ENCODE measurements at places on chromosomes 5 and 9. TPM values are rescaled to one million over a fixed set of nuclear protein-coding genes. Genes with fewer than 3 reads are reported as not detected.

DNA sequence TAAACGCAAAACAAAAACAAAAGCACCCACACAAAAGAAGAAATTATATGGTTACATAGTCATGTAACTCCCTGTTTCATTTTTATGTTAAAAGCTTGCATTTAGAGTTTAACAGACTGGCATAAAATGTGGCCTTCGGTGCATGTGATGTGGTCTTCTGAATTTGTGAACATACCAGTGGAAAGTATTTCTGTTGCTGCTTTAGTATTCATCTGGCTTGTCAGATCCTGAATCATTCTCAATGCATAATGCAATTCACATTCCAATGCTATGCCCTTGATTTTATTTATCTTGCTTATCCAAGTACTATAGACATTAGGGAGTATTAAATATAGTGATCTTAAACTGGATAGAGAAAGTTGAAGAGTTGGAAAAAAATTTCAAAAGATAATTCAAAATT lies 740.2 kb upstream of the ZNF608 start:
- DNase-seq, result peak; percentile 64

GRCh38 chr9:70517926-70518610 lies 103.6 kb upstream of the KLF9 start:
- no peak for DNase-seq

DNA sequence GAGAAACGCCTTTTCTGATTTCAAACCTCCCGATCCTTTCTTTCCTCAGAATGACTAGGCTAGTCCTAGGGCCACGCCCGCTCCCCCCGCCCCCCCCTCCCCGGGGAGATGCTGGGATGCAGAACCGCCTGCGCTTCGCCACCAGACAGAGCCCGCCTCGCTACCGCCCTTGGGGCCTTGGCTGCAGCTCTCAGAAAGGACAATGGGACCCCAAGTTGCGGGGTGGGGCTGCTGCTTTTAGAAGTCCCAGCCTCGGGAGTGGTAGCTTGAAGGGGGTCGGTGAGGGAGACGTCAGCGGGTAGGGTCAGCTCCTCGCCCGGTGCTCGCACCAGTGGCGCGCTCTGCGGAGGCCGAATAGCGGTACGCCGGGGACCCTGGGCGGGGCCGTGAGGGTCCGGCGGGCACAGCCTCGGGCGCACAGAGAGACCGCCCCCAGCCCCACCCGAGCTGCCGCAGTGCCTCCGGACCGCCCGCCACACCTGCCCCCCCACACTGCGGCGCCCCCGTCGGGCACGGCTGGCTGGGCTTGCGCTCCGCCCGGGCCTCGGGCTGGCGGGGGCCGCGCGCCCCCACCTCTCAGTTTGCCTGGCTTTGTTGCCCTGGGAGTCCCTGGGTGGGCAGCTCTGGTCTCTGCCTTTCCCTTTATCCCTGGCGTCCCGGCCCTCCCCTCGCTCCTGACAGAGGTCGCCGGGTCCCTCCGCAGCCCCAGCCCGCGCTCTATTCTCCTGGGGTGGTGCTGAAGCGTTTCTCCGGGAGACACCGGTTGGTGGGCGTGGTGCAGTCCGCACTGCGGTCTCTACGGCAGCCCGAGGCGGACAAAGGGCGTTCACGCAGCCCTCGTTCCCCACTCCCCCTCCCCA lies 1.2 kb downstream of the MAP1B start:
- peak; percentile 58 for DNase-seq

- DNase-seq, result peak; percentile 15
Measured at GRCh38 chr9:77944556-77945243, 86.9 kb downstream of the GNAQ start.

GRCh38 chr9:7234144-7234543 lies 476.4 kb downstream of the KDM4C start:
- DNase-seq, result no peak

GRCh38 chr9:76023715-76024195 lies 133.3 kb downstream of the PCSK5 start:
- no peak for DNase-seq

- no peak for DNase-seq
Measured at GRCh38 chr5:68074633-68075032, 140.9 kb upstream of the PIK3R1 start.

DNA sequence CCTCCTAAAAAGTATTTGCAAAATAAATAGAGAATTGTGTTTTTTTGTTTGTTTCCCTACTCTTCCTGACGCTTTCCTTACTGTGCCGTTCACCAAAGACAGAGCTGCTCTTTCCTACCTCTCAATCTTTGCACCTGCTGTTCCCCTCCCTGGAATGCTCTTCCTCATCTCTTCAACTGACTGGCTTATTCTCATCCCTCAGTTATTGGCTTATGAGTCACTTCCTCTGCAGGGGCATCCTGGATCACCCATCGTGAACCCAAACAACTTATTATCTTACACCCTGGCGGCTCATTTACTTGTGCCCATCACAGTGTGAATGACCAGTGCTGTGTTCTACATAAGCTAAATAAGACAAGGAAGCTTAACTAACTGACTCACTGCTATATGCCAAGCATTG lies 36.1 kb upstream of the CCNG1 start:
- no peak for DNase-seq

DNA sequence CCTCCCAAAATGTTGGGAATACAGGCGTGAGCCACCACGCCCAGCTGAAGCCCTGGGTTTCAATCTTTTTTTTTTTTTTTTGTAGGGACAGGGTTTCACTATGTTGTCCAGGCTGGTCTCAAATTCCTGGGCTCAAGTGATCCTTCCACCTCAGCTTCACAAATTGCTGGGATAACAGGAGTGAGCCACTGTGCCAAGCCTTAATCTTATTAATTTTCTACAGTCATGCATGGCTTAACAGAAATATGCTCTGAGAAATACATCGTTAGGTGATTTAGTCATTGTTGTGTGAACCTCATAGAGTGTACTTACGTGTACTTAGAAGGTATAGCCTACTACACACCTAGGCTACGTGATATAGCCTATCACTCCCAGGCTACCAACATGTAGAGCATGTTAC lies 31.0 kb downstream of the GLDC start:
- DNase-seq, result no peak

DNA sequence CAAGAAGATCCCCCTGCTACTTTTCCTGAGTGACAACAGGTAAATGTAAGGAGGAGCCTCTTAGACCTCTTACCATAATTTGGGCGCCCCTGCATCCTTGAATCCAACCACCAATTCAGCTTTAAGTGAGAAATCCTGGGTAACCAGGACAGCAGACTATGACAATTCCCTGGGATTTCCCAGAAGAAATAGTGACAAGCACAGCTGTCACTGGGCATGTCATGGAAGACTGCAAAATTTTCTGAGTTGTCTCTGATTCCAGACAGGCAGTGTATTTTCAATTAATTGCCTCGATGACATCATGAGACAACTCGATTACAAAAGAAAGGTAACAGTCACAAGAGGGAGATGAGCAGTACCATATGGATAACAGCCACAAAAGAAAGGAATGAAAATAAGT lies 256.9 kb downstream of the BNC2 start:
- no peak for DNase-seq

DNA sequence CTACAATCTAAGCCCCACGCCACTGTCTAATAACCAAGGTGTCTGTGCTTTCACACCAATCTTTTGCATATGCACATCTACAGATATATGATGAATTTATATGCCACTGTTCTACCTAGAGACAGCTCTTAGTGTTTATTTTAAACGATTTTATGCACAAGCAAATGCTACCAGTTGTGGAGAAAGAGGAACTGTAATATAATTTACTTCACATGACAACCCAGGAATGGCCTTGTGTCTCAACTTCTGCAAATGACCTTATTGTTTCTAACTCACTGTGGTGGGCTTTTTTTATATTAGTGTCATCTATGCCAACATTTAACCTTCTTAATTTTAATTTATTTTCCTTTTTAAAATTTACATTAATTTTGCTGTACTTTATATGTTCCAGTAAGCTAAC lies 531.1 kb upstream of the TLE4 start:
- no peak for DNase-seq

DNA sequence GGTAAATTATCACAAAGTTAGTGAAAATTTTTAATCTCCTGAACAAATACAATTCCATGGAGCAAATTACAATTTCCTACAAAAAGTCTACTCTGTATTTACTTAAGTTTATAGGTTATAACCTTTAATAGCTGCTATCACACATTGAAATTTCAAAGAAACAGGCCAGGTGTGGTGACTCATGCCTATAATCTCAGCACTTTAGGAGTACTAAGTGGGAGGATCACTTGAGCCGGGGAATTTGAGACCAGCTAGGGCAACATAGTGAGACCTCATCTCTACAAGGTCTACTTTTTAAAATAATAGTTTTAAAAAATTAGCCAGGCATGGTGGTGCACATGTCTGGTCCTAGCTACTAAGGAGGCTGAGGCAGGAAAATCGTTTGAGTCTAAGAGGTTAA lies 50.3 kb downstream of the HINT1 start:
- DNase-seq, result no peak

DNA sequence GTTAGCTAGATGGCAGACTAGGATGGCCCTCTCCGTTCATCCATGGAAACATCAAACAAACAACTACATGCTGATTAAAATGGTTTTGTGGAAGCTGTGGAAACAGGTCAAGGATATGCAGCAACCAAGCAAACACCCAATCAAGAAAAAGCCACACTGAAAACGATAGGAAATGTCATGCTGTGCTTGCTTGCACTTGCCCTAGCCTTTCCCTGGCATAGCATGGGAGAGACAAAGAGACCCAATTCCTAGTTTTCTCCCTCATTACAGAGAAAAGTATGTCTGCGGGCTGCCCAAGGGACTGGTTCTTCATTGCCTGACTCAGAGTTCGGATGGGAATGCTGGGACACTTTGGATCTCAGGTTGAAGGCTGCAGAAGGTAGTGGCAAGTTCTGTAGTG lies 98.7 kb downstream of the FANCC start:
- DNase-seq, result no peak

DNA sequence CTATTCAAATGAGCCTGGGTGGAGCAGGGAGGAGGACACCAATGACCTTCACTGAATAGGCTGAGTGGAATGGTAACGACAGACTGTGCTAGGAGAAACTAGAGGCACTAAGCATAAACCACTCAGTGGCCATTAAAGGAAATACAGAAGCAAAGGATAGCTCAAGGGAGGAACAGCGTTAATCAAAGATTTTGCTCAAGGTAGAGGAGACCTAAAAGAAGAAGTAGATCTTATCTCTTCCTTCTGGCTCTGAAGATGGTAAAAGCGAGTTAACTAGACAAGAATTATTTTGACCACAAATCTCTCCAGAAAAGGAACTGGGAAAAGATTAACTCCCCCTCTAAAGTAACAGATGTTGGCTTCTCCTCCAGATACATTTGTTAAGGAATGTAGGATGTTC lies 299.6 kb downstream of the EPB41L4A start:
- no peak for DNase-seq

DNA sequence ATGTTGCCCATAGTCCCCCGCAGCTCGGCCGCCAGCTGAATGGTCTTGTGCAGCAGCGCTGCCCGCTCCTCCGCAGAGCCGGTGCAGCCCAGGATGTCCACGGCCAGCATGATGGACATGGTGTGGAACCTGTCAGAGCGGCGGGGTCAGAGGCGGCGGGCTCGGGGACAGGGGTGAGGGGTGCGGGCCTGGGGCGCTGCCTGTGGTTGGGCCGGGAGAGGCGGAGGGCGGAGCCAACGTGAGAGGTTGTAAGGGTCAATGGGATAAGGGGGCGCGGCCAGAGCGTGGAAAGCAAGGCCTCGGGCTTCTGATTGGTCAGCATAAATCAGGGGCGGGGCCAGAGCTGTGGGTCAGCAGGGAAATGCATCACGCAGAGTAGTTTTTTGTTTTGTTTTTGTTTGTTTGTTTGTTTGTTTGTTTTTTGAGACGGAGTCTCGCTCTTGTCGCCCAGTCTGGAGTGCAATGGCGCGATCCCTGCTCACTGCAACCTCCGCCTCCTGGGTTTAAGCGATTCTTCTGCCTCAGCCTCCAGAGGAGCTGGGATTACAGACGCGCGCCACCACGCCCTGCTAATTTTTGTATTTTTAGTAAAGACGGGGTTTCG lies 6.8 kb upstream of the TOR2A start:
- no peak for DNase-seq

- no peak for DNase-seq
Measured at GRCh38 chr5:138577452-138577851, 2.3 kb upstream of the HSPA9 start.

- no peak for DNase-seq
Measured at GRCh38 chr5:57825031-57825686, 342.5 kb upstream of the ACTBL2 start.

GRCh38 chr5:164577742-164578141 lies 1072.3 kb downstream of the MAT2B start:
- no peak for DNase-seq

- no peak for DNase-seq
Measured at GRCh38 chr9:136377341-136378169, 4.1 kb upstream of the CARD9 start.

- no peak for DNase-seq
Measured at GRCh38 chr9:134976403-134976802, 58.7 kb upstream of the FCN1 start.

DNA sequence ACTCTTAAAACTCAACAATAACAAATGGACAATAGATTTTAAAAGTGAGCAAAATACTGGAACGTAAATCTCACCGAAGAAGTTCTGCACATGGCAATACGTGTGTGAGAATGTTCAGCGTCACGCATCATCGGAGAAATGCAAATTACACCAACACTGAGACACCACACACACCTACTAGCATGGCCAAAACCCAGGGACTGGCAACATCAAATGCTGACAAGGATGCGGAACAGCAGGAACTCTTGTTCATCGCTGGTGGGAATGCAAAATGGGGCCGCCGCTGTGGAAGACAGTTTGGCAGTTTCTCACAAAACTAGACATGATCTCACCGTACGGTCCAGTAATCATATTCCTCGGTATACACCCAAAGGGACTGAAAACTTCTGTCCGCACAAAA lies 21.6 kb upstream of the CLPTM1L start:
- no peak for DNase-seq

GRCh38 chr5:154221371-154221896 lies 30.9 kb downstream of the GALNT10 start:
- DNase-seq, result no peak

DNA sequence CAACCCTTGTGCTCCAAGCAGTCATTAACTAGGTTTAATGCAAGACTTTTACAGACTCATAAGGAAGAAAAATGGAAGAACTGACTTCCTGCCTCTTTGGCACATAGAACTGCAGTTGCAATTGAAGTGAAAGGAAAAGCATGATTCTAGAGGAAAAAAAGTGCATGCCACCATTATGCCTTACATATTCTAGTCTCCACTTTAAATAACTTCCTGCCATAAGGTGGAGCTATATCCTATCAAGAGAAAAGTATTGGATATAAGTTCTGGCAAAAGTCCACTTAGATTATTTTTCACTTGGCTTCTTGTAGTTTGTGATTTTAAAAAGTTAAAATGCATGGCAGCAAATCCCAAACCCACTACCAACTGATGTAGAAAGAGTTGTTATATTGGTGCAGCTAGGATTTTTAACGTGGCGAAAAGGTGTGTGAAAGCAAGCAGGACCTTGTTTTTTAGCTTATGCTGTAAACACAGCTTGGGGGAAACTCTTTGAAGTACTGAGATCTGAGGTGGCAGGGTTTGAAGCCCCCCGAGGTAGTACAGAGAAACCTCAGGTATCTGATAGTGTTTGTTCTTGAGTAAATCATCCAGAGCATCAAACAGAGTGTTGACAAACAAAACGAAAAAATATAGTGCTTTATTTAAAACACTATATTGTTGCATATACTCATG lies 117.9 kb downstream of the ANXA1 start:
- no peak for DNase-seq

UBE2QL1 gene
- total RNA-seq, result 0.89 TPM

DPYSL3 gene
- total RNA-seq, result 71.4 TPM

PCDHA1 gene
- total RNA-seq, result not detected

FCN1 gene
- total RNA-seq, result 18.5 TPM

PDCD1LG2 gene
- 1.5 TPM for total RNA-seq

GRM6 gene
- not detected for total RNA-seq

TMEM203 gene
- total RNA-seq, result 19.5 TPM

IL9 gene
- total RNA-seq, result not detected

CDKN2B-AS1 gene
- total RNA-seq, result 0.20 TPM

DOCK2 gene
- total RNA-seq, result 20.6 TPM

PCDHB4 gene
- 1.6 TPM for total RNA-seq

PTPDC1 gene
- total RNA-seq, result 14.7 TPM

Data from skin of body (tissue), 3 donors.